Activated CD4-positive, alpha-beta T cell treated with anti-CD3 and anti-CD28 coated beads, Interleukin-2, amount 50 U/mL, for 48 hours (primary cell): ENCODE measurements at places on chromosomes 7 and 10.

- no peak for DNase-seq
Measured at GRCh38 chr7:83451501-83452045, 197.4 kb downstream of the SEMA3E start.

DNA sequence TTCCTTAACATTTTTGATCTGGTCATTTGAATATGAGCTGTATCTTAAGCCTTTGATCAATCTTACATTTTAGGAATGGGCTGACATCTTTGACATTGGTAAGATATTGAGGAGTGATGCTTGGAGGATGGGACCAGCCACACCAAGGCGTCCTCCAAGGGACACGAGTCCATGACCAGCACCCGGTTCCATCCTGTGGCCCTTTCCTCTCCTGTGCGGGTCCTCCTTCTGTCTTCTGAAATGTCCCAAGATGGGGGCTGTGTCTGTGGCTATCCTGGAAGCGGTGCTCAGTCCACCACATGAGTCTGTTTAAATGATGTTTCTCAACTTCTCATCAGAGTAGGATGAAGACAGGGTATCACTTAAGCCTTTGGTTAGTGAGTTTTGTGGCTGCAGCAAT, 67.3 kb upstream of the SHH start:
- no peak for DNase-seq

- DNase-seq = no peak
Measured at GRCh38 chr10:62186999-62187675, 81.5 kb downstream of the RTKN2 start.

DNA sequence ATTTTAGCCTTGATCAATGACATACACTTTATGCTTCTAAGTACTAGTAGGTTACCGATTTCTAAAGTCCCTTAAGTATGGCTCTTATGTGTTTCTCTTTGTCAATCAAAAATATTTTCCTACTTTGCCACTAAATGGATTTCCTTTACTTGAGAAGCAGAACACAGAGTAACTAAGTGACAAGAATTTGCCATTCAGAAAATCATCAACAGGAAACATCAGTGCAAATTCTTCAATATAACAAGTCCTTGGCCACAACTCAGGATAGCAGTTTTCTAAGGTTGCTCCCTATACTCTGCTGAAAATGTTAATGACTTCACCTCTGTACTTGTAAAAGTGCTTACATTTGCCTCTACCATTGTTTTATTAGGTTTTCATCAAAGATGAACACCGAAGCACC, 239.6 kb upstream of the SLC26A5 start:
- DNase-seq = no peak

DNA sequence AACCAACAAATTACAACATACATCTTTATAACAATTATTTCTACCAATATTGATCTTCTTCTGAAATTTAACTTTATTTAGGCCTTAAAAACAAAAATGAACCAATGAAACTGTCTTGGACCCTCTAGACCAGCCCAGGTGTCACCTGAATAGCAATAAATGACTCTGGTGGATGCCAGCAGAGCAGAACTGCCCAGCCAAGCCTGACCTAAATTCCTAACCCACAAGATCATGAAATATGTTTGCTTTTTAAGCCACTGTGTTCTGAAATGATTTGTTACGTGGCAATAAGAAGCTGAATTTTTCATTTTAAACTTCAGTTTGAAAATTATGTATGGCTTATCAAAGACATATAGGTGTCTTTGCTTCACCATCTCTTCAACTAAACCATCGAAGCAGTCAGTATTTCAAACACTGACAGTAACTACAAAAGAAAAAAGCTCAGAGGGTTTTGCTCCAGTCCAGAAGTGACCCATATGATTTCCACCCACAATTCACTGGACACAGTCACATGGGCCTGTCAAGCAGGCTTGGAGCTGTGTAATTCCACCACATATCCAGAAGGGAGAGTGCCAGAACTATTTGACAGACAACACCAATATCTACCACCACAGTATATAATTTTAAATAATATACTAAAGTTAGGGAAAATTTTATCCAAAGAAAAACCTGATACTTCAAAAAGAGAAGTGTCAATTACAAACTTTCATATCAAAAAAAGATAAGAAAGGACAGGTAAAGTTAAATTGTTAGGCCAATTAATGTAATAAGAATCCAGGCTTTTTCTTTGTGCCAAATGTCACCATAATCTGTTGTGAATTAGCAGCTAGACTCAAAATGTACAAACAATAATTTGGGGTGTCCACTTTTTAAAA, 94.5 kb downstream of the KMT2C start:
- DNase-seq = no peak

- no peak for DNase-seq
Measured at GRCh38 chr7:144775749-144776148, 60.1 kb downstream of the TPK1 start.

GRCh38 chr10:100528123-100528886, 1.4 kb downstream of the NDUFB8 start:
- DNase-seq = peak; percentile 26

DNA sequence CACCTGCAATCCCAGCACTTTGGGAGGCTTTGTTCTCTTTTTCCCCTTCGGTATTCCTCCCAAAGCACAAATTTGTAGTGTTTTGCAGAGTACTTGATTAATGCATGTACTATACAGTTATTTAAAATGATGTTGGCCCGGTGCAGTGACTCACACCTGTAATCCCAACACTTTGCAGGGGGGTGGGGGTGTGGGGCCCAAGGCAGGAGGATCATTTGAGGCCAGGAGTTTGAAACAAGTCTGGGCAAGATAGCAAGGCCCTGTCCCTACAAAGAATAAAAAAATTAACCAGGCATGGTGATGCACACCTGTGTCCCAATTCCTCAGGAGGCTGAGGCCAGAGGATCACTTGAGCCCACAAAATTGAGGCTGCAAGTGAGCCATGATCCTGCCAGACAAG, 26.8 kb upstream of the FOXK1 start:
- DNase-seq = no peak

GRCh38 chr10:110141185-110141584, 66.2 kb upstream of the MXI1 start:
- DNase-seq = no peak

DNA sequence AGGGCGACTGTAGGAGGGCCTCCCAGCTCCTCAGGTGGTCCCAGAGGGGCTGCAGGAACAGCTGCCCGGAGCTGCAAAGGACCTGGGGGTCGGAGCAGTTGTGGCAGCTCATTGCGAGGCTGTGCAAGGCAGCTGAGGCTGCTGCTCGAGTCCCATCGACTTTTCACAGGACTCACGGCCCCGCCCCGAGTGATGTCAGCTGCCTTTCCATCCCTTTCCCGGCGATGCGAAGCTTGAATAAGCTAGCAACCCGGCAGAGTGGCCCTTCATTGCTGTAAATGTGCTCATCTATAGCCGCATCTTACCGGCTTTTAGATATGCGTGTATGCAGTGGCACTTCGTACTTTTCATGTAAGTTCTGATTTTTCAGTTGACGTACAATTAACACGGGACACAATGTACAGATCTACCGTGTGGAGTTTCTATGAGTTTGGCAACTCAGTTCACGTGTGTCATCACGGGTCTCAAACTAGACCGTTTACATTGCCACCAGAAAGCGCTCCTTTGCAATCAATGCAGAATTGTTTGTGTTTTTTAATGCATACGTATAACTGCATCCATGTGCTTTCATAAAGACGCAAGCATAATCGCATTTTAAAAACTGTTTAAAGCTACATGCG, at the start of gene CH25H:
Gene CH25H, minus strand, starts transcription at position 137 of the 620 bp plus-strand sequence. Its CDS starts 25 bp downstream, at position 112.
- peak; percentile 75 for DNase-seq

DNA sequence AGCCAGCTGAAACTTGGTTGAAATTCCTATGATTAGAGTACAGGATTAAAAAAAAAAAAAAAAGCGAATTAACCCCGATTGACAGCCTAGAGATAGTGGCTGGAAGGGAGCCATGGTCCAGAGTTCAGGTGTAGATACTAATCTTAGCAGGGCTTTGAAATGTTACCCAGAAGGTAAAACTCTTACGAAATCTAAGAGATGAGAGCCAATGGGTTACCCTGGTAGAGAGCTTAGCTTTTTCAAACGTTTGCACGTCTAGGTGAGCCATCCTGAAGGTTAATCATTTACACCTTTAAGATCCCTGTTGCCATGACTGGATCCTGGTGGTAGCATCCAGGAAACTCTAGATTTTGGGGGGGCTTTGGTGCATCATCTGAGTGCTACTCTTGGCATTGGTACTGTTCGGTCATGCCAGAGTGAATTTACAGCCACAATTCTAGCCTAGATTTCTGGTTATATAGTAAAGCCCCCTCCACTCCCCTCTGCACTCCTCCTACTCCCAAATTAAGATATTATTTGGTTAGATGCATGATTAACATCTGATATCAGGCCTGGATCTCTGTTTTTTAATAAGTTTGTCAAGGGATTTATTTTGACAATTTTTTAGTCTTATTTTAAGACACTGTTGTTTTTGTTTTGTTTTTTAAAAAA, 1.2 kb downstream of the AGFG2 start:
- no peak for DNase-seq

DNA sequence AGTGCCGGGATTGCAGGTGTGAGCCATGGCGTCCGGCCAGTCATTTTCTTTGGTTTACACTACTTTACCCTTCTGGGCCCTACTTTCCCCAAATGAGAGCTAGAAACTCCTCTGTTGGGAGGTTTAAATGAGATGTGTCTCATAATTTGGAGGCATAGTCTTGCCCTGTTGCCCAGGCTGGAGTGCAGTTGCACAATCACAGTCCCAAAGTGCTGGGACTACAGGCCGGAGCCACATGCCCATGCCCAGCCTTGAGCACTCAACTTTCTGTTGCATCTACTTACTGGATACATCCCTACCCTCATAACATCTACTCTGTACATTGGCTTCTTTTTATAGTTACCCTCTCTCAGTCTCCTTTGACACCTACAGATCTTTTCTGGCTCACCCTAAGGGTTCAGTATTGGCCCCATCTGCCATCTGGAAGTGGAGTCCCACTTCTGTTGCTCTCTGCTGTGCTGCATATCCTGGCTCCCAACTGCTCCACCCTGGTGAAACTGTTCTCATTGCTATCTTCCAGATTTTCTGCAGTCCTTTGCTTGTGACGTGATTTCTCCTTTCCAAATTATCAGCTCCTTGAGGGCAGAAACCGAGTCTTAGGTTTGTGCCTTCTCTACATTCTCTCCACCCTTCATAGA, 8.4 kb downstream of the EIF4H start:
- no peak for DNase-seq

GRCh38 chr7:23628370-23628769, 31.2 kb downstream of the CCDC126 start:
- no peak for DNase-seq

DNA sequence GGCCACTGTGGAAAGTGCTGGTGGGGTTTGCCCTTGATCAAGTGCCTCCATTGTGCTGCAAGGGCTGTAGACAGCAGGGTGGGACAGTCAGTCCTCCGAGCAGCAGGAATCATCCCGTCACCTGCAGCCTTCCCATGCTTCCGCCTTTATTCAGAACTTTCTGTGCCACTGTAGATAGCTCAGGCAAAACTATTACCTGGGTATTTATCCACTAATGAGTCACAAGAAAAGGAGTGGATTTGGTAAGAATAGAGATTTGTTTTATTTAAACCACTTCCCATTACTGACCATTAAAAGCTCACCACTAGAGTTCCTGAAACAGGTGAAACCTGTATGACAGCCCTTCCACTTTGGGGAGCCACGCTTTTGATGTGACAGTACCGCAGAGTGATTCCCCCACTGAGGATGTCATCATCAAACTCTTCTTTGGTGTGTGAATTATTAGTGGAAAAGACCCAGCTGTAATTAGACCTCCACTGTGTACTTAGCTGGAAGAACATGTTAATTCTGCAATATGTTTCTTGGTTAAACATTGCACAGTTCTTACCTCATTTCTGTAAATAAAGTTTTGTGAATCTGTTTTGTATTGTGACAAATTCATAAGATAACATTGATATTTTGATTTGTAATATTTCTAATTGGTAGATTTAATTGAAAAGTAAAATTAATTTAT, 208.8 kb downstream of the MLLT10 start:
- no peak for DNase-seq

- DNase-seq = peak; percentile 19
Measured at GRCh38 chr10:123995461-123996131, 97.8 kb downstream of the CHST15 start.

- no peak for DNase-seq
Measured at GRCh38 chr7:55030314-55030713, 11.5 kb downstream of the EGFR start.

GRCh38 chr10:6464862-6465430, 115.1 kb downstream of the PRKCQ start:
- peak; percentile 18 for DNase-seq

- DNase-seq = peak; percentile 57
Measured at GRCh38 chr10:3972460-3973301, 187.7 kb upstream of the KLF6 start.

DNA sequence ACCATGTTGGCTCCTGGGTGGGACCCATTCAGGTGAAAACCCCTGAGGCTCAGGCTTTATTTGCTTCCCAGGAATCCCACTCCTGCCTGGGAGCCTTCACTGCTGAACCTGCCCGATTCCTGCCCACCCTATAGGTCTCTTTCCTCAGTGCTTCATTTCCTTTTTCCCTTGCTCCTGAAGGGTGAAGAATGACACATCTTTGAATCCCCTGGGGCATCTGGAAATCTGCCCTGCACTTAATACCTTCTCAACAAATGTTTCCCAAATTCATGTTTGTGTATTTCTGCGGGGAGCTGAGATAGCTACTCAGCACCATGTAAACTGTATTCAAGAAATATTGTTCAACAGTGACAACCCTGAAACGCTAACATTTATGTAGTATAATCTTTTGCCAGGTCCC, 10.3 kb upstream of the PCBD1 start:
- no peak for DNase-seq

GRCh38 chr10:78717200-78717599, 351.6 kb upstream of the ZMIZ1 start:
- no peak for DNase-seq

GRCh38 chr7:34069676-34070075, 164.3 kb downstream of the BMPER start:
- DNase-seq = no peak

DNA sequence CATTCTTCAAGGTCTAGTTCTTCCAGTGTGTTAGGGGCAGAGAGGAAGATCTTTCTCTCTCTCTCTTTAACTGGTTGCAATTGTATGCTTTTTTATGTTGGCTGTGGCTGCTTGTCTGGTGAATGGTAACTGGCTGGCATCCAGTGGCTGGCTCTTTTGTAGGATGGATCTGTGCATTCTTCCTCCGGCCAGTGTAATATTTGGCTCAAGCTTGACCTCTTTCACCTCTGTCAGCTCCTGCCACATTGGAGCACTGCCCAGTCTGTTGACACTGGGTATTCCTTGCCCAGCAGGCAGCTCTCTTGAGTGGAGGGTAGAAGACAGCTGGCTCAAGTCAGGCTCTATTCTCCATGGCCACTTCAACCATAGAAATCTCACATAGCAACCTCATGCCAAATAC, 528.3 kb downstream of the PHTF2 start:
- no peak for DNase-seq

- no peak for DNase-seq
Measured at GRCh38 chr7:135708041-135708440, 19.9 kb downstream of the SLC13A4 start.
